Bone marrow (tissue), 2 donors: ENCODE measurements at places on chromosomes 16 and 17.

DNA sequence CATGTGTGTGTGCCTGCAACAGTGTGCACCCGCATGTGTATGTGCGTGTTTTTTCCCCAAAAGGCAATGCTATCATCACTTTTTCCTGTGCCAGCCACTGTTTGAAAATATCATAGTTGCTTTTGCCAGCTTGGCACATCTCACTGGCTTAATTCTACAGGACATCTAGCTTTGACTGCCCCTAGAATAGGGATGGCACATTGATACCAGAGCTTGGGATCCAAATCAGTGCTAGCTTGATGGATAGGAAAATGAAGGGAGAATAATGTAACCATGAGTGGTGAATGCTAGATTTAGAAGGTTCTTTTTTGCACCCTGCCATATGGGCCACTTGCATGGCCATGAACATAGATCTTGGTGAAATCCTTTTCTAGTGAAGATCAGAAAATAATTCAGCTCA is 72.7 kb downstream of the HS3ST4 start:
- DNase-seq, result no peak

DNA sequence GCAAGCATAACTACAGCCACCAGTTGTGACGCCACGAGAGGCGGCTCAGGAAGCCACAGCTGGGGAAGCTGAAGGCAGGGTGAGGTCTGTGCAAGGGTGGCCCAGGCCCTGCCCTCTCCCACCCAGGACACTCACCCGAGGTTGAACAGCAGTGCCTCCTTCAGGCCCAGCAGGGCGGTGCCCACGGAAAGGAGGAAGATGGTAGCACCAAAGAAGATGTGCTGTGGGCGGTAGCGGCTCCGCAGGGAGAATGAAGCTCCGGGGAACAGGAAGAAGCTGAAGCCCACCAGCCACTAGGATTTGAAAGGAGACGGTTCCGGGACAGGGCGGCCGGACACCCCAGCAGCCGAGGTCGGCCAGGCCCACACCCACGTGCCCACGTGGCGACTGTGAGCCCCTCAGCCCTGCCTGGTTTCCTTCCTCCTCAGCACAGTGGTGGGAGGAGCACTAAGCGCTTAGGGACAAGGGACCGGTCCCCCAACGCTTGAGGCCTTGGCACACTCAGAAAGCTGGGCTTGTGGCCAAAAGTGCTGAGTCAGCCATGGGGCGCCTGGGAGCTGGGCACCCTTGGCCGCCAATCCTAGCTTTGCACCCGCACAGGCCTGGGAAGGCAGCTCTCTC is 11.0 kb downstream of the CYB561 start:
- peak; percentile 38 for DNase-seq

DNA sequence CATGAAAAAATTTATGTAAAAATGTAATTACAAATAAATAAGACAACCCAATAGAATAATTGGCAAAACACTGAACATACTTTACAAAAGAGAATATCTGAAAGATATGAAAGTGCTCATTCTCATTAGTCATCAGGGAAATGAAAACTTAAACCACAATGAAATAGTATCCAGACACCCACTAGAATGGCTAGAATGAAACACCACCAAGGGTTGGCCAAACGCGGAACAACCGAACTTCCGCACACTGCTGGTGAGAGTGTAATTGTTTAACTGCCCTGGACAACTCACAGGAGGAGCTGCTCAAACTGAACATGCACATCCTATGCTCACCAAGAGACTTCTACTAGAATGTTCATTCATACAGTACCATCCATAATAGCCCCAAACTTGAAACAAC is 5.8 kb upstream of the ZDHHC7 start:
- DNase-seq, result peak; percentile 16

DNA sequence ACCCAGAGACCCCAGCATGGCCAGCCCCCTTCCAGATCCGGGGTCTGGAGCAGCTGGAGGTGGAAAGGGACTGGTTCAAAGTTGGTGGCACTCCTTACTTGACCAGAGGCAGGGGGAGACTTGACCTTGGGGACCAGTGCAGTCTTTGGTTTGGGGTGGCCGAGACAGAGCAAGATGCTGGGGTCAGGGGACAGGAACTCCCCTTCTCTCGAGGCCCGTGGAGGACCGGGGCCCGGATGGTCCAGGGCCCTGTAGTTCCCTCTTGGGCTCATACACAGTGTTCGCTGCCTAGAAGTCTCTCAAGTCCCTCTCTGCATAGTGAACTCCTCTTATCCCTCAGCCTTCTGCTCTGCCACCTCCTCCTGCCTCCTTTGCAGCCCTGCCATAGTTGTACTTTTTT is 601 bp upstream of the PRSS33 start:
- DNase-seq, result no peak

- DNase-seq, result no peak
These were observed 684.0 kb downstream of the CDH11 start for GRCh38 chr16:64437706-64438324.

DNA sequence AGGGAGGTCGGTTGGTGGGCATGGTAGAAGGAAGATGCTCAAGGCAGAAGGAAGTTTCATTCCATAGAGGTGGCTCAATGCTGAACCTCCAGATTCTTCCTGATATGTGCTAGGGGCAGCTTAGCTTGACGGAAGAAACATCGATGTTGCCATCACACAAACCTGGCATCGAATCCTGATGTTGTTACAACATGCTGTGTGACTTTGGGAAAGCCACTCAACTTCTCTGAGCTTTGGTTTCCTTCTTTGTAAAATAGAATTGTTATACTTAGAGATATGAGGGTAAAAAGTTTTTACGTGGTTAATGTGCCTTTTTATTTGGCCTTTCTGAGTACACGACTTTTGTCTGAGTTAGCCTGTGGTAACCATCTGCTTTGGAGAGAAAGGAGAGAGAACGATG is 287.9 kb downstream of the SHISA9 start:
- DNase-seq, result no peak

DNA sequence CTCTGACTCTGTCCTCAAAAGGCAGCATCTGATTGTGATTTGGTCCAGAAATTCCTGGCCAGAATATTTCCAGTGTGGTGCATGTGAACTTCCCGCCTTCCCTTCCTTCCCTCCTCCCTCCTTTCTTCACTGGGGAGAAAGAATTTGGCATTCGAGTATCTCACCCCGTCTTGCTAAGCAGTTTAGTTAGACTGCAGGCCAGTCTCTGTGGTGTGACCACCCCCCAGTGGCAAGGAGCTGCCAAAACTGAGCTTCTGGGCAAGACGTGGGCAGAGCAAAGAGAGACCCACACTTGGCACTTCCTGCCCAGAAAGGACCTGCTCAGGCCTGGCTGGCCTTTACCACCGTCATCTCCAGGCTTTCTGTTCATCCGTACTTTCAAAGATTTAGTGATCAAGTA is 36.4 kb downstream of the SNX20 start:
- no peak for DNase-seq

- no peak for DNase-seq
These were observed 45.9 kb downstream of the RPH3AL start for GRCh38 chr17:306536-307294.

DNA sequence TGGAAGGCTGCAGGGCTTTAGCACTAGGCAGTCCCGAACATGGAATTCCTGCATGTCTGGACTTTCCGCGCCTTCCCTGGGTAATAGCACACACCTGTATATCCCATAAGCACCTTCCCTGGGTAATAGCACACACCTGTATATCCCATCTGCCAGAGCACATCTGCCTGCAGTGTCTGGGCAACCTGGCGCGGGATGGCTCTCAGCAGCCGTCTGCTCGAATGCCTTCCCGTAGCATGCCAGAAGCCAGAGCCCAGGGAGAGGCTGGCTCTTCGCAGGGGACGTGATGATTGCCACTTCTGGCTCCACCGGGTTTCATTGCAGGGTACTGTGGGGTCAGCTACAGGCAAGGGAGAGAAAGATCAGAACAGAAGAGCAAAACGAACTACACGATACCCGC is 21.3 kb downstream of the MBTPS1 start:
- no peak for DNase-seq

GRCh38 chr17:31072186-31072585 is 22.6 kb upstream of the NF1 start:
- DNase-seq, result no peak

DNA sequence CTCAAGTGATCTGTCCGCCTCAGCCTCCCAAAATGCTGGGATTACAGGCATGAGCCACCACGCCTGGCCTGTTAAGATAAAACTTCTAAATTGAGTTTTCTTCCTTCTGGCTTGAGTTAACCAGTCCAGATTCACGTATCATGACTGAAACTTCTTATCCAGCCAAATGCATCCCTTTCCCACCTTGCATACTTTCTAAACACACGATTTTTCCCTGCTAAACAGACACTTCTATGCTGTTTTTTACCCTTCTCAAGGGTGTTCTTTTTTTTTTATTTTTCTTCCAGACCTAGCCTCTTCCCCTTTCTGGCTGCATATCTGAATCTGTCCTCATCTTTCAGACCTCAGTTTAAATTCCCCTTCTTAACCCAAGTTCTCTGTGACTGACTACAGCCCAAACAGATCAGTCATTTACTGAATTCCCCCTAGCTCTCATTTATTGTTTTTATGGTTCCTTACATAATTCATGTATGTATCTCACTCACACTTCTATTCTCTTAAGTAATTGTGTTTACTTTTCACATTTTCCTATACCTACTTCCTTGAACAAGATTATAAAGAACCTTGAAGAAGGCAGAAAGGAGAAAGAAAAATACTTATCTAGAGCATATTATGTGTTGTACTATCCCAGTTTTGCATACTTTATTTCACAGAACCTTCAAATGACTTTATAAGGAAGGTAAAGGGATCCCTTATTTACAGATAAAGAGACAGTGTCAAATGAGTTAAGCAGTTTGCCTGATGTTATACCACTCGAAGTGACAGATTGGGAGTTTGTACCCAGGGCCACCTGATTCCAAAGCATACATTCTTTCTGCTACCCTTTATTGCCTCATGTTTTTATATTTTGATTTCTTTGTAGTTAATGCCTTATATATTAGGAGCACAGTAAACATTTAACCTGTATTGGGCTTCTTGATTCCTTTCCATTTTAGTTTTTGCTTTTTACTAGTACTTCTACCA is 5.2 kb downstream of the EVI2B start:
- no peak for DNase-seq

- DNase-seq, result no peak
These were observed 18.3 kb upstream of the EFCAB13 start for GRCh38 chr17:47305302-47305923.

DNA sequence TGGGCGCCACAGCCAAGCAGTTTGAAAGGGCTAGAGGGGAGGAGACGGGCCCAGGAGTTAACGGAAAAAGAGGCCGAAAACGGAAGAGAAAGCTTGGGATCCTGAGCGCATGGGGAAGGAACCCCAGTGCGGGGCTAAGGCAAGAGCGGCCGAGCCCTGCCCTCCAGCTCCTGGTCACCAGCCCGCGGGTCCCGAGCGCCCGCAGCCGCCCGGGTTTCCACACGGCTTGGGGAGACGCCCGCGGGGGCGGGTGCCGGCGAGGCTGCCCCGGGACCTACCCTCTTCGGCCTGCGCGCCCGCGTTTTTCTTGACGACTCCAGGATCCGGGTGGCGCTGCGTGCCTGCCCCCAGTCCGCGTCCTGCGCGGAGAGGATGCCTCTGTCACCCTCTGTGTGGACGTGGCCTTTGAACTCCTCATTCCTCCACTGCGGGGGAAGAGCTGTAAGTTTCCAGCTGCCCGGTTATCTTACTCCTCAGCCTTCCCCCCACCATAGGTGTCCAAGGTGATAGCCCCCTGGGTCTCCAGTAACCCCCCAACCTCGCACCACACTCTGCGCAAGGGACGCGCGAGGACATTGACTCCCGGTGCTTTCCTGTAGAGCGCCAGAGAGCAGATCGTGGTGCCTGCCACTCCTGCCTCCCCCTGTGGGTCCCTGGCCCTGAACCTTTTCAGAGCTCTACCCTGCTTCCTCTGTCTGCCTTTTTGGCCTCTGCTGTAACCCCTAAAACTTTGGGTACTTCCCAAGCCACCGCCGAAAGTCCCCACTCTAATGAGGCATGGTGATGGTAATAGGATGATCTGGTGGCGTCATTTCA is 1.7 kb upstream of the CDH11 start:
- DNase-seq, result no peak

DNA sequence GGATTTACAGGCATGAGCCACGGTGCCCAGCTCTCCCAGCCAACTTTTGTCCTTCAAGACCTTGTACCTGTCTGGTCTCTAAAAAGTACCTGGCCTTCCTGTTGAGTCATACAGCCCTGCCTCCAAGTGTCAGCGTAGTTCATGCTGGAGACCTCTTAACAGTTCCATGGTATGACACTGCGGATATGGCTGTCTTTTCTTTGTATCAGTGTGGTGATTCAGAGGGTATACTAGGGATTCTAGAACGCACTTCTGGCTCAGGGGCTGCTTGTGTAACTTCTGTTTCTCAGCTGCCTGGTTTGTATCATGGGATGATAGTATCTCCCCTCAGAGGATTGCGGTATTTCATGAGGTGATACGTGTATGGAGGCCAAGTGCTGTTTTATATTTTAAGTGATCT is 2.0 kb upstream of the TMEM11 start:
- DNase-seq, result no peak

DNA sequence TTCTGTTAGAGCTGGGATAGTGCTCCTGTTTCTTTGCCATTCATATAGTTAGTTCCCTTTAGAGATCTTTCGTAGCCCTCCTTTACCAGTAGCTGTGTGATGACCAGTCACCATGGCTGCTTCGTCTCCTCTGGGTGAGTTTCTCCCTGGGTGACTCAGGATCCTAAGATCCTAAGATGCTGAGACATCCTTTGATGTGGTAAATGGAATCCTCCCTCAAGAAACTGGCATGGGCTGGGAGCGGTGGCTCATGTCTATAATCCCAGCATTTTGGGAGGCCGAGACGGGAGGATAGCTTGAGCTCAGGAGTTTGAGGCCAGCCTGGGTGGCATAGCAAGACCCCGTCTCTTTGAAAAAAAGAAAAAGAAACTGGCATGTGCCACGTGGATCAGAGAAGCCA is 5.9 kb downstream of the PHAF1 start:
- DNase-seq, result no peak

- DNase-seq, result no peak
These were observed 435.6 kb downstream of the WWOX start for GRCh38 chr16:78535098-78535497.

DNA sequence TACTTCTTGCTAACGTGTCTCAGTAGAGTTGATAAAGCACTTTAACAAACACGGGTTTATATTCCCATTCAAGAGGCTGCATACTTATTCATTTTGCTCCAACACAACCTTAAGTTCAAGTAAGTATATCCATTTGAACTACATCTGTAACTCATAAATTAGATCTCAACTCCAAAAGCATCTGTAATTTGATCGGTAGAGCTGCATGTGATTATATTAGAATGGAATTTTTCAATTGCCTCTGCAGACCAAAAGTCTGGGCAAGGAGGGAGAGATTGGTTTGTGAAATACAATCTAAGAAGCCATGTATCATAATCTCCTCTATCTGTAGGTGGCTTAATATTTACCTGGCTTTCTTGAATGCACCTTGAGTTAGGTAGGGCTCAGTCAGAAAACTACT is 371.0 kb downstream of the RBFOX1 start:
- DNase-seq, result no peak

- no peak for DNase-seq
These were observed 1.0 kb upstream of the TBC1D10B start for GRCh38 chr16:30371248-30371816.

- DNase-seq, result no peak
These were observed 16.5 kb upstream of the EEF2K start for GRCh38 chr16:22189473-22190080.
